ENCODE measurements at places on chromosomes 4 and X.
A peak's percentile ranks its signal among the peaks of the same experiment; 100 is the strongest.

GRCh38 chr4:79325864-79326328, at the start of gene NAA11:
NAA11 (minus strand) TSS chr4:79326061; CDS start chr4:79325877, 184 bp downstream.
- H3K4me1 ChIP-seq, result peaks cover 4% of the 10 kb centered on the region
- no peaks in the 10 kb centered on the region for H3K36me3 ChIP-seq
- H3K4me3 ChIP-seq, result no peak within 1 kb of the TSS
- H3K27me3 ChIP-seq, result no peaks in the 10 kb centered on the region

DNA sequence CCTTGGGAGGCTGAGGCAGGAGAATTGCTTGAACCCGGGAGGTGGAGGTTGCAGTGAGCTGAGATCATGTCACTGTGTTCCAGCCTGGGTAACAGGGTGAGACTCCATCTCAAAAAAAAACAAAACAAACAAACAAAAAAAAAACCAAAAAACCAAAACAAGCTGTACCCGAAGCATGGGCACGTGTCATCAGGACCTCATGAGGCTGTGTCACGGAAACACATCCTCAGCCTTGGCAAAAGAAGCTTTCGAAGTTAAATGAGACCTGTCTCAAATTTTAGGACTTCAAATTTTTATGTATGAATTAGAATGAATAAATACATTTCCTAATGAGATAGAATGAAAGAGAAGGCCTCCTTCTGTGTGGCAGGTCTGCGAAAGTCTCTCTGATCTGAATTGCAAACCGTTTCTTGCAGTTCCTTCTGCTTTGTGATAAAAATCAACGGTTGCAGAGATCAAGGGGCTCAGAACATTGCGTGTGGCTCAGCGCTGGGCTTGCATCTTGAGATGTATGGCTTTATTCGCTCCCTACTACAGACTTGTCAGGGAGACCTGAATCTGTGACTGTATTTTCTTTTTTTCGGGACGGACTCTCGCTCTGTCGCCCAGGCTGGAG, 19.5 kb upstream of the CRLF2 start:
- no peaks in the 10 kb centered on the region for H3K36me3 ChIP-seq
- H3K27me3 ChIP-seq, result no peaks in the 10 kb centered on the region
- DNase-seq, result no peak
- no peaks in the 10 kb centered on the region for H3K4me1 ChIP-seq
- H3K4me3 ChIP-seq, result no peak overlapping the region

- H3K36me3 ChIP-seq, result no peaks in the 10 kb centered on the region
- peaks cover 5% of the 10 kb centered on the region for H3K4me1 ChIP-seq
- no peak for DNase-seq
- H3K27ac ChIP-seq, result no peak overlapping the region
- H3K27me3 ChIP-seq, result no peaks in the 10 kb centered on the region
- H3K4me3 ChIP-seq, result no peak overlapping the region
These were observed 775.9 kb downstream of the CENPC start for GRCh38 chr4:66769441-66769840.

DNA sequence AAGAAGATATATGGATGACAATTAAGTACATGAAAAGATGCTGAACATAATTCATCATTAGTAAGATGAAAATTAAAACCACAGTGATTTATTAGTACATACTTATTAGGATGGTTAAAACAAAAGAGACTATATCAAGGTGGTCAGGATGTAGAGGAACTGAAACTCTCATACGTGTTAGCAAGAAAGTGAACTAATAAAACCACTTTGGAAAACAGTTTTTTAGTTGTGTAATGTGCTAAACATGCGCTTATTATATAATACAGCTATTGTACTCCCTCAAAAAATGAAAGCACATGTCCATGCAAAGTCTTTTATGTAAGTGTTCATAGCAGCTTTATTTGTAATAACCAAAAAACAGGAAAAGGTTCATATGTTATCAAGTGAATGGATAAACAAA, 89.9 kb upstream of the KCTD8 start:
- H3K4me3 ChIP-seq, result no peak overlapping the region
- H3K36me3 ChIP-seq, result no peaks in the 10 kb centered on the region
- DNase-seq, result no peak
- H3K4me1 ChIP-seq, result no peaks in the 10 kb centered on the region
- no peak overlapping the region for H3K27ac ChIP-seq
- H3K27me3 ChIP-seq, result no peaks in the 10 kb centered on the region

DNA sequence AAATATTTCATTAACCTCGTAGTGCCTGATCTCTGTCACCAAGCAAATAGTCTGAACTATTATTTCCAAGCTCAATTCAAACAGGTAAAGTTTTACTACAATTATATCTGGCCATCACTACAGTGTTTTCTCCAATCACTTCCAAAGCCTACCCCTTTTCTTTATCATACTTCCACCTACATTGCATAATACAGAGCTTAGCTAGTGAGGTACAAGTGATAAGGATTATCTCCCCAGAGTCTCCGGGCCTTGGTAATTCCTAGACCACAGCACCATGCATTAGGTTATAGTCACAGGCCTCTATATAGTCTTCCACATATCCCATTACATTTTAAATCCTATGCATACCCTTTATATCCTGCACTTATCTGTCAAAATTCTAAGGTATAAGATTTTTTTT, 154.2 kb downstream of the SNCA start:
- peak overlapping the region; percentile 91 for H3K4me3 ChIP-seq
- H3K4me1 ChIP-seq, result peaks cover 30% of the 10 kb centered on the region
- H3K36me3 ChIP-seq, result peaks cover 62% of the 10 kb centered on the region
- DNase-seq, result no peak
- H3K27ac ChIP-seq, result peak overlapping the region; percentile 94

- no peaks in the 10 kb centered on the region for H3K4me1 ChIP-seq
- no peak overlapping the region for H3K27ac ChIP-seq
- no peak for DNase-seq
- no peaks in the 10 kb centered on the region for H3K36me3 ChIP-seq
These were observed 73.1 kb downstream of the TIGD2 start for GRCh38 chr4:89184407-89184806.

DNA sequence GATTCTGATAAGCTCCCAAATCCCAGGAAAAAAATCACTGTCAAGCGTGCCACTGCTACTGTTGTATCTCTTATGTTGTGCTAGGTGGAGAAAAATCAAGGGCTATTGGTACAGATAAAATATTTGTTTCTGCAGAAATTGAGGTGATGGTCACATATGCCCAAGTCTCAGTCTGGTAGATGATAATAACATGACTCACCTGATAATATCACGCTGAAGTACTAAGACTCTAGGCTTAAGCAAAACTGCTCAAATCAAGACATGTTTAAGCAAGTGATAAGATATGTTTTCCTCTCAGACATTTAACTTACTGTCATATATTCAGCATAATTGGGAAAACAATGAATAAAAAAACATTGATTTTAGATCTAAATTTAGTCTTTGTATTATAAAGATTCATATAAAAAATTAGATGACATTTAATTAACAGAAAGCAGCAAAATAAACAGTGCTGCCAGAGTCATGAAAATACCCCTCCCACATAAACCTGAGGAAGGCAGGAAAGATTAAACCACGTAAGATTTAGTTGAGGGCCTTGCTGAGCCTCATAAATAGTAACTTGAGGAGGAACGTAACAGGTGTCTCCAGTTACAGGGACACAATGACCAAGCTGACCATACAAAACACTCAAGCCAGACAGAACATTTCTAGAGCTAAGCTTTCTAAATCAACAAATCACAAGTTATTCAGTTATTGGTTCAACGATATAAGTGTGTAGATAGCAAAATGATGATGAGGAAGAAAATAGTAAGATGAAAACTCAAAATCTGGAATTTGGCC, 143.5 kb downstream of the CHM start:
- no peaks in the 10 kb centered on the region for H3K27me3 ChIP-seq
- no peak for DNase-seq
- no peak overlapping the region for H3K4me3 ChIP-seq
- no peak overlapping the region for H3K27ac ChIP-seq
- no peaks in the 10 kb centered on the region for H3K36me3 ChIP-seq

GRCh38 chr4:115454228-115454627, 340.8 kb upstream of the NDST4 start:
- no peak for DNase-seq
- no peak overlapping the region for H3K27ac ChIP-seq
- peaks cover 6% of the 10 kb centered on the region for H3K4me1 ChIP-seq
- no peaks in the 10 kb centered on the region for H3K36me3 ChIP-seq
- no peak overlapping the region for H3K4me3 ChIP-seq

- no peaks in the 10 kb centered on the region for H3K36me3 ChIP-seq
- H3K4me1 ChIP-seq, result peaks cover 32% of the 10 kb centered on the region
- H3K4me3 ChIP-seq, result no peak overlapping the region
- no peak overlapping the region for H3K27ac ChIP-seq
- DNase-seq, result no peak
- H3K27me3 ChIP-seq, result no peaks in the 10 kb centered on the region
These were observed 295.1 kb downstream of the INPP4B start for GRCh38 chr4:142550965-142551364.

GRCh38 chr4:128565054-128565453, 244.4 kb upstream of the JADE1 start:
- no peak overlapping the region for H3K27ac ChIP-seq
- H3K36me3 ChIP-seq, result no peaks in the 10 kb centered on the region

DNA sequence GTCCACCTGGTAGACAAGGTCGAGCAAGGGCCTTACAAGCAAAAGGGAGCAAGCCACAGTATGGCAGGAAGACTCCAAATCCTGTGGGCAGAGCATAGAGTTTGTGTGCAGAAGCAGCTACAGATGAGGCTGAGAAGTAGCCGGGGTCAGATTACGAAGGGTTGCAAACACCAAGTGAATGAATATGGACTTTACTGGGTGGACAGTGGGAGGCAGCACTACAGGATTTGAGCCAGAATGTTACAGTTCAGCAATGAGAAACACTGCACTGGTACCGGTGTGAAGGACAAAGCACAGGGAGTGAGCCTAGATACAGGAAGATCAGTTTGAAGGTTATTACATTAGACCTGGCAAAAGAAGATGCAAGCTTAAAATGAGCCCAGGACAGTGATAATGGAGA, 46.1 kb upstream of the HOPX start:
- H3K27ac ChIP-seq, result peak overlapping the region; percentile 89
- H3K27me3 ChIP-seq, result no peaks in the 10 kb centered on the region
- DNase-seq, result peak; percentile 27

GRCh38 chrX:39204353-39204752, 403.1 kb downstream of the MID1IP1 start:
- H3K27ac ChIP-seq, result no peak overlapping the region
- peaks cover 7% of the 10 kb centered on the region for H3K4me1 ChIP-seq
- H3K27me3 ChIP-seq, result peaks cover 70% of the 10 kb centered on the region
- no peak overlapping the region for H3K4me3 ChIP-seq

GRCh38 chrX:18855919-18856644, 127.8 kb downstream of the PHKA2 start:
- H3K36me3 ChIP-seq, result no peaks in the 10 kb centered on the region
- no peak for DNase-seq
- H3K4me1 ChIP-seq, result no peaks in the 10 kb centered on the region
- H3K27me3 ChIP-seq, result no peaks in the 10 kb centered on the region

GRCh38 chr4:117156806-117157205, 71.4 kb upstream of the TRAM1L1 start:
- no peak overlapping the region for H3K4me3 ChIP-seq
- no peaks in the 10 kb centered on the region for H3K27me3 ChIP-seq
- no peak overlapping the region for H3K27ac ChIP-seq

GRCh38 chrX:30183554-30183953, 31.8 kb upstream of the MAGEB2 start:
- H3K36me3 ChIP-seq, result no peaks in the 10 kb centered on the region
- no peaks in the 10 kb centered on the region for H3K4me1 ChIP-seq
- peaks cover 67% of the 10 kb centered on the region for H3K27me3 ChIP-seq
- H3K27ac ChIP-seq, result no peak overlapping the region

- H3K4me1 ChIP-seq, result peaks cover 12% of the 10 kb centered on the region
- H3K27ac ChIP-seq, result no peak overlapping the region
- H3K36me3 ChIP-seq, result no peaks in the 10 kb centered on the region
- no peaks in the 10 kb centered on the region for H3K27me3 ChIP-seq
These were observed 70.1 kb downstream of the SPANXN4 start for GRCh38 chrX:143095816-143096215.

- no peak overlapping the region for H3K4me3 ChIP-seq
- no peaks in the 10 kb centered on the region for H3K36me3 ChIP-seq
- H3K27ac ChIP-seq, result no peak overlapping the region
These were observed 166.4 kb upstream of the FAT1 start for GRCh38 chr4:186889876-186890643.

DNA sequence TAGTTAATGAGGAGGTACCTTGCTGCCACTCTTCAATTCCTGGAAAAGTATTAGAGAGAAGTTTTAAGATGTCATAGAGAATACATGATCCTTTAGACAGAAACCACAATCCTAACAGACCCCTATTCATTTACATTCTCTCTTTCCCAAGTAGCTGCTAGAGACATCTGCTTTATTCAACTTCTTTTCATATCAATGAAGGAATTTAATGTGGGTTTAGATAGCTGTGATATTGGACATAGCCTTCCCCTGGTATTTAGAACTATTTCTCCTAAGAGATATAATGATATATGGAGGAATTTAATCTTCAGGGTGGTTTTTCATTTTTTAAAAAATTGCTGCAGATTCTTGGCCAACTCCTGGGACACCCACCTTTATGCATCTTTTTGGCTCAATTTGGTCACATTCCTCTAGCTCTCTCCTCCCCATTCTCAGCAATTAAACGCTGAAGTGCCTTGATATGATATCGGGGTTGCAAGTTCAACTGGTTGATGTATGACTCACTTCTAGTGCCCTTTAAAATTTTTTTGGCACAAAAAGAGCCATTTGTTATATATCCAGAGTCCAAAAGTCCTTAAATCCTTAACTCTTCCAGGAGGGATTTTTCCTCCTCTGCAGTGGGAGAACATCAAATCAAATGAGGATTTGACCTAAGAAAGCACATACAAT, 57.6 kb downstream of the DOCK11 start:
- peak; percentile 4 for DNase-seq
- no peak overlapping the region for H3K27ac ChIP-seq
- H3K4me1 ChIP-seq, result peaks cover 6% of the 10 kb centered on the region
- H3K4me3 ChIP-seq, result no peak overlapping the region
- peaks cover 21% of the 10 kb centered on the region for H3K27me3 ChIP-seq
- no peaks in the 10 kb centered on the region for H3K36me3 ChIP-seq

- H3K36me3 ChIP-seq, result peaks cover 20% of the 10 kb centered on the region
- DNase-seq, result no peak
- H3K27me3 ChIP-seq, result no peaks in the 10 kb centered on the region
- no peak overlapping the region for H3K27ac ChIP-seq
- H3K4me3 ChIP-seq, result no peak overlapping the region
- H3K4me1 ChIP-seq, result no peaks in the 10 kb centered on the region
These were observed 15.1 kb downstream of the DGKQ start for GRCh38 chr4:958314-958665.

DNA sequence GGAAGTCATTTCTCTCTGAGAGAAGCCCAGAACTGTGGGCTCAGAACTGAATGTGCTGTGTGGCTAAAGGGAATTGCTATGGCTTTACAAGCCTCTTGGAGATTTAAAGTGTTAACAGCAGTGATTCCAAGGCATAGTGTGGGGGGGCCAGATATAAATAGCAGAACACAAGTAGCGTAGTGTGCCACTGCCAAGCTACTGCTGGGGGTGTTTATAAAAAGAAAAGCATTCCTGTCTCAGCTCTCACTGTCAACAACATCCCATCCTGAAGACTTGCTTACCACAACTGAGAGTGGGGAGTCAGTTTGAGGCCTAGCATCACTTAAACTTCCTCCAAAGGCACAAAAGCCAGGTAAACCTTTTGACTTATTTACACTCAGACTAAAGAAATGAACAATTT, at the start of gene ART3:
TSS of gene ART3 (plus strand) at position 242 of the 400 bp plus-strand sequence. CDS start 1,181 bp downstream, outside the sequence.
- H3K4me1 ChIP-seq, result no peaks in the 10 kb centered on the region
- DNase-seq, result no peak
- no peak within 1 kb of the TSS for H3K4me3 ChIP-seq
- no peak within 1 kb of the TSS for H3K27ac ChIP-seq
- no peaks in the 10 kb centered on the region for H3K27me3 ChIP-seq

- peaks cover 6% of the 10 kb centered on the region for H3K36me3 ChIP-seq
- peak; percentile 83 for DNase-seq
- no peaks in the 10 kb centered on the region for H3K27me3 ChIP-seq
These were observed at the start of gene UBE2A for GRCh38 chrX:119574394-119575266. UBE2A (plus strand) TSS chrX:119574563; CDS start chrX:119574712, 149 bp downstream.

GRCh38 chrX:128800138-128800537, 723.2 kb downstream of the SMARCA1 start:
- H3K36me3 ChIP-seq, result no peaks in the 10 kb centered on the region
- no peaks in the 10 kb centered on the region for H3K4me1 ChIP-seq
- DNase-seq, result peak; percentile 27
- no peak overlapping the region for H3K27ac ChIP-seq
- no peaks in the 10 kb centered on the region for H3K27me3 ChIP-seq
- H3K4me3 ChIP-seq, result no peak overlapping the region

All from MCF 10A (cell line).